Naive B cell (primary cell): ENCODE measurements at places on chromosomes 6 and 20.

GRCh38 chr20:37384683-37385174 lies 38.8 kb downstream of the SRC start:
- DNase-seq: peak; percentile 79

- no peak for DNase-seq
Measured at GRCh38 chr6:55016261-55016660, 158.1 kb upstream of the HCRTR2 start.

GRCh38 chr6:41646026-41646795 lies 7.9 kb downstream of the MDFI start:
- no peak for DNase-seq

- DNase-seq: no peak
Measured at GRCh38 chr20:45111799-45112471, 3.0 kb downstream of the WFDC5 start.

DNA sequence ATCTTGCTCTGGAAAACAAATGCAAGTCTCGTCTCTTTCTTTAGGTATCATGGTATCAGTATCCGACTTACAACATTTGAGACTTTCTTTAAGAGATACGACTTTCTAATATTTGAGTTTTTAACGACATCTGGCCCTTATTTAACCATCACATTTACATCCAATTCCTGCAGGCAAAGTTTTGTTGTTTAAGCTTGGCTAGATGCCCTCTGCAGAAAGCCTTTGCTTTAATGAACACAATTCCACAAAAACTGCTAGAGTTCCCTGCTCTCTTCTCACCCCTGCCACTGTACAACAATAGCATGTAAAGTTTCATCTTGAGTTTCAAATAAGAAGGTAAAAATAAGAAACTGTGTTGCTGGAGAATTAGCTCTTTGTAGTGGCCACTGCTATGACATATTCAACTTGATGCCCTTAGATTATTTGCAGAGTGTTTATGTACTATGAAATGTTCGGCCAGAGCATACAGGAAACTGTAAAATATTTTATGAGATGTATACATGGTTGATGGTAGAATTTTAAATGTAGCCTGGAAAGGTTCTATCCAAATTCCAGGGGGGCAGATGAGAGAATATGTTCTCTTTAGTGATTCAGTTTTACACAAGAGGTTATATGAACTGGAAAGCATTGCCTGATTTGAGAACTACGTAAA lies 438.6 kb downstream of the CDC5L start:
- no peak for DNase-seq

DNA sequence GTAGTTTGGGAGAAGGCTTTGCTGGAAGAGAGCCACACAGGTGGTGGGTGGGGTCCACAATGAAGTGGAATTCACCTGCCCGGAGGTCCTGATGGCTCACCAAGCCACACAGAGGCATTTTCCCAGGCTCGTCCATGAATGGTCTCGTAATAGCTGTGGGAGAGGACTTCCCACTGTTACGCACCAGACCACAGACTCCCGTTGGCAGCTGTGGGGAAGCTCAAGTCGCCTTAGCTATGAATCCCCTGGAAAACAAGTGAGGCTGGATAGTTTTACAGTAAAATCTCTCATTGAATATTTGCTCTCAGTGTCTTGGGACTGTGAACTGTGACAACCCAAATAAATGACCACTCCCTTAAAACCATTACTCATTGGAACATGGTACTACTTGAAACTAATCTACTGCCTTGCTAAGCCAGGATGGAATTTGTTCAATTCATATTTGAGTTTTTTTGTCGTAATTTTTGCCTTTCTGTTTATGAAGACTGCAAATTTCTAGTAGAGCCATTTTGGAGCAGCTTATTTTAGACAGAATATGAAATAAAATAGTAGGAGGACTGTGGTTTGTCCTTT lies 79.4 kb downstream of the JAG1 start:
- DNase-seq: no peak

DNA sequence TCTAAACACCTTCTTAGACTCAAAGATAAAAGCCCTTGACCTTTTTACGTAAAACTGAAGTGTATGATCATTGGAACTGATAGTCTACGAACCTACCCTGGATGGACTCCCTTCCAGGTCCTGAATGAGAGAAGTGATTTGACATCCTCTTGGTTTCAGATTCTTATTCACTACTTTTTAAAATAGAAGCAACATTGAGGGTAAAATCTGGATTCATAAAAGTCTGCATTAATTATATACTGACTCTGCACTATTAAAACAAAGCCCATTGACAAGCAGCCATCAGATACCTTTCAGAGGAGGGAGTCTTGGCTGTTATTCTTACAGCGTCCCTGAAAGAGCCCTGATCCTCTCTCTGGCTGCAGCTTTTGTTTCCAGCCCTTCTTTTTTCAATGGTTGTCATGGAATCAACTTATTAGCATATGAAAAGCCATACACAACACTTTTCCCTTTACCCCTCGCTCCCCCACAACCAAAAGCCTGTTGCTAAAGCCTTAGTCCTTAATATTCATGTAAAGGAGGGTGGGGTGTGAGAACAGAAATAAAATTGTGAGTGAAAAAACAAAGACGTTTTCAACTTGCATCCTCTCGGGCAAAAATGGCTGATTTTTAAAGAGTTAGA lies 270.0 kb upstream of the MARCKS start:
- no peak for DNase-seq

GRCh38 chr6:34839666-34840352 lies 47.9 kb downstream of the BLTP3A start:
- no peak for DNase-seq

DNA sequence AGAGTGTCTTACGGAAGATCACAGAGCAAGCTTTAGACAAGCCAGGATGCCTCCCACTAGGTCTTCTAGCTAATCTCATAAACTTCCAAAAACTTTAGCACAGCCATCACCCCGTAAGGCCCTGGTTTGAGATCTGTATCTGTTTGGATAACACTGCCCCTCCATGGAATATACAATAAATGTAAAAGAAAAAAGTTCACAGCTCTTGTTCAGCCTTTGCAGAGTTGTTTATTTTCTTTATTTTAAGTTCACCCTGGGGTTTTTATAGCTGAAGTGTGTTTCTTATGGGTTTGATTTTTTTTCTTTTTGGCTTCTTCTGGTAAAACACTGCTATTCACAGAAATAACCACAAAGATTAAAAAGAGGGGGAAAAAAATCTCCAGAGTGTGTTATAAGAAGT lies 125.6 kb downstream of the EYA2 start:
- no peak for DNase-seq

DNA sequence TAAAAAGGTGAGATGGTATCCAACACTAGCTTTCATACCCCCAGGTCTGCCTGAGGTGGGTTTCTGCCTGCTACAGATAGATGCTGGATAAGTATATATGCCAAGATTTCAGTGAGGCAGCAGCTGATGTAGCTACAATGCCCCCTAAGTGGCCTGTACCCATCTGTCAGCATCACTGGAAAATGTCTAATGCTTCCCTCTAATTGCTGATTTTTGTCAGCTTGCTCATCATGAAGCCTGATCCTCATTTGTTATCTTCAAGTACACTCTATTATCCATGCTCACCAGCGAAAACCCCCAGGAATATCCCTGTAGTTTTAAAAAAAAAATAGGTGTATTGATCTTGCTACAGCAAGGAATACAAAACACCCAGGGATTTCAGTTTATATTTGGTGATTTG lies 32.2 kb downstream of the OPRM1 start:
- no peak for DNase-seq

- DNase-seq: peak; percentile 26
Measured at GRCh38 chr20:51326201-51326819, 216.2 kb downstream of the NFATC2 start.

GRCh38 chr20:9218531-9218961 lies 149.7 kb downstream of the PLCB4 start:
- no peak for DNase-seq

- DNase-seq: no peak
Measured at GRCh38 chr6:118249680-118250079, 298.4 kb upstream of the PLN start.

GRCh38 chr6:4670290-4670689 lies 105.9 kb upstream of the CDYL start:
- no peak for DNase-seq

GRCh38 chr6:170006900-170007467 lies 255.6 kb downstream of the ERMARD start:
- DNase-seq: no peak

DNA sequence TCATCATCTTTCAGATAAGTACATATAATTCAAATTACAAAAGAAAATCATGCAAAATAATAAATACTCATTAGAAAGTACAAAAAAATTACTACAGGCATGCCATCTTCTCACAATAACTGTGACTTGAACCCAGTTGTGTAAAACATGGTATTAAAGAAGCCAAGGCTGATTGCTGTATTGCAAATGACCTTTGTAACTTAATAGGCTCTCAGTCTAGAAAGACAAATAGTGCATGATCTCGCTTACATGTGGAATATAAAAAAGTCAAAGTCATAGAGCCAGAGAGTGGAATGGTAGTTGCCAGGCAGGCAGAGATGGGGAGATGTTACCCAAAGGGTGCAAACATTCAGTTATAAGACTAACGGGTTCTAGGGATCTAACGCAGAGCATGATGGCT lies 626.1 kb downstream of the COL12A1 start:
- DNase-seq: no peak

GRCh38 chr6:73051147-73051546 lies 174.1 kb downstream of the KHDC1L start:
- DNase-seq: no peak

GRCh38 chr6:87922947-87923330 lies 124.7 kb upstream of the SPACA1 start:
- peak; percentile 78 for DNase-seq

GRCh38 chr20:869606-870005 lies 36.1 kb downstream of the FAM110A start:
- no peak for DNase-seq

- DNase-seq: no peak
Measured at GRCh38 chr6:4901386-4902061, 102.3 kb downstream of the RPP40 start.

- DNase-seq: no peak
Measured at GRCh38 chr6:92150553-92150952, 1268.8 kb downstream of the EPHA7 start.

GRCh38 chr20:23336476-23336875 lies 14.1 kb upstream of the NXT1 start:
- no peak for DNase-seq

GRCh38 chr20:19780261-19780660 lies 22.2 kb downstream of the RIN2 start:
- no peak for DNase-seq

- no peak for DNase-seq
Measured at GRCh38 chr6:39088331-39088730, 26.7 kb downstream of the SAYSD1 start.

DNA sequence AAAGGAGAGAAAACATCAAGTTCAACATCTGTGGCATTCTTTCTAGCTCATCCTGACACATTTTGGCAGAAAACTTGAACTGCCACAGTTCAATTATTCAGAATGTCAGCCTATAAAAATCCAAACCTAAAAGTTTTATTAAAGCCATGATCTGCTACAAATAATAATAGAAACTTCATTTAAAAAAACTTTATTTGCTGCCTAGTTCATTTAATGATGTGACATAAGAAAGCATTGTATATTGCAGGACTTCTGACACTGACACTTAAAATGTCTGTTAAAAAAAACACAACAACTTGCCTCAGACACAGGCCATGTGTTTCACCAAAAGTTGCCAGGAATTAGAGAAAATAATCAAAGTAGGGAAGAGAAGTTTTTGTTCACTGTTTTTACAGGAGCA lies 88.3 kb upstream of the HTR1E start:
- no peak for DNase-seq

DNA sequence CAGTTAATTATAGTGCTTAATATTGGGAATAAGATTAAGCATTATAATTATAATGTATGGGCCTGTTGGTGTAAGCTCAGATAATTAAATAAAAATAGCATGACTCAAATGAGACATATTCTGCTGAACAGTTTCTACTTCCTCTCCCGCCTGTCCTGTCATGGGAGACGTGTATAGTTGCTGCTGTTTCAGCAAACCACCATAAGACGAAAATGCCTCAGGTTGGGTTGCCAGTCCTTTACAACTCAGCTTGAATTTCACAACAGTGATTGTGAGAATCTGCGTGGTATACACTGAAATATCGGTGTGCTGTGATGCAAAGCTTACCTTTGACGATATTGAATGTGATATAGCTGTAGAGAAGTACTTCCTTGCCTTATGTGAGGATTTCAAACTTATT lies 99.5 kb downstream of the POPDC3 start:
- DNase-seq: no peak

GRCh38 chr6:47195011-47195650 lies 114.6 kb downstream of the TNFRSF21 start:
- DNase-seq: no peak

- no peak for DNase-seq
Measured at GRCh38 chr6:27144740-27145079, 102.8 kb upstream of the PRSS16 start.

GRCh38 chr20:21291026-21291425 lies 12.1 kb upstream of the XRN2 start:
- no peak for DNase-seq

- no peak for DNase-seq
Measured at GRCh38 chr6:14671261-14671681, 553.7 kb downstream of the CD83 start.

DNA sequence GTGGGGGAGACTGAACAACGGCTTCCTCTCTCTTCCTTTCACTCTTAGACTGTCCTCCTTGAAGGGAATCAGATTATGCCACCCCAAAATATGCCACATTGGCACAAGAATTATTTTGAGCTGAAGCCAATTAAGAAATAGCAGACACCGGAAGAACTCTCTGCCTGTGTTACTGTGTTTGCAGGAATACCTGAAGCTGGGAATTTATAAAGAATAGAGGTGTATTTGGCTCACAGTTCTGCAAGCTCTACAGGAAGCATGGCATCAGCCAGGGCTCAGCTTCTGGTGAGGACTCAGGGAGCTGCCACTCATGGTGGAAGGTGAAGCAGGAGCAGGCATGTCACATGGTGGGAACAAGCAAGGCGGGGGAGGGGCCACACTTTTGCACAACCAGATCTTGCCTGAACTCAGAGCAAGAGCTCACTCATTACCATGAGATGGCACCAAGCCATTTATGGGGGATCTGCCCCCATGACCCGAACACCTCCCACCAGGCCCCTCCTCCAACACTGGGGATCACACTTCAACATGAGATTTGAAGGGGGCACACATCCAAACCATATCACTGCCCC lies 46.0 kb downstream of the PCNA start:
- DNase-seq: no peak

- no peak for DNase-seq
Measured at GRCh38 chr6:28816339-28816908, 107.4 kb downstream of the TRIM27 start.

GRCh38 chr20:62405108-62405980 lies 1.7 kb downstream of the CABLES2 start:
- DNase-seq: no peak

- DNase-seq: no peak
Measured at GRCh38 chr6:150652848-150653613, 53.3 kb downstream of the PLEKHG1 start.

DNA sequence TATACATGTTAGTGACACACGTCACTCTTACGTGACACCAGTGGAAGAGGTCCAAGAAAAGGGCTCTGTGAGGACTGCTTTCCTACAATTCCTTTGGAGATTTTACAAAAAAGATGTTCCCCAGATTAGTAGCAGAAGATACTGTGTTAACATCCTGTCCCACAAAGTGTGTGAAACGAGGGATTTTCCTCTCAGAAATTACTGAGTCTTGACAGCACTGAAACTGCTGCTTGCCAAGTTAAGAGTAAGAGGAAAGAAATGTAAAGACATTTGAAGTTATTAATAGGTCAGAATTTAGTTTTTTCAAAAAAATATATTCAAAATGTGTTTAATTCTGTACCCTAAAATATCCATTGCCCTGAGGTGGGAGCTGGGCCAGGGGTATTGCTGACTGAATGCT lies 58.8 kb upstream of the MAP7 start:
- no peak for DNase-seq
